ENCODE measurements at places on chromosomes 7 and 10.

GRCh38 chr10:85857791-85858190 lies 508.8 kb downstream of the GRID1 start:
- DNase-seq, result no peak

DNA sequence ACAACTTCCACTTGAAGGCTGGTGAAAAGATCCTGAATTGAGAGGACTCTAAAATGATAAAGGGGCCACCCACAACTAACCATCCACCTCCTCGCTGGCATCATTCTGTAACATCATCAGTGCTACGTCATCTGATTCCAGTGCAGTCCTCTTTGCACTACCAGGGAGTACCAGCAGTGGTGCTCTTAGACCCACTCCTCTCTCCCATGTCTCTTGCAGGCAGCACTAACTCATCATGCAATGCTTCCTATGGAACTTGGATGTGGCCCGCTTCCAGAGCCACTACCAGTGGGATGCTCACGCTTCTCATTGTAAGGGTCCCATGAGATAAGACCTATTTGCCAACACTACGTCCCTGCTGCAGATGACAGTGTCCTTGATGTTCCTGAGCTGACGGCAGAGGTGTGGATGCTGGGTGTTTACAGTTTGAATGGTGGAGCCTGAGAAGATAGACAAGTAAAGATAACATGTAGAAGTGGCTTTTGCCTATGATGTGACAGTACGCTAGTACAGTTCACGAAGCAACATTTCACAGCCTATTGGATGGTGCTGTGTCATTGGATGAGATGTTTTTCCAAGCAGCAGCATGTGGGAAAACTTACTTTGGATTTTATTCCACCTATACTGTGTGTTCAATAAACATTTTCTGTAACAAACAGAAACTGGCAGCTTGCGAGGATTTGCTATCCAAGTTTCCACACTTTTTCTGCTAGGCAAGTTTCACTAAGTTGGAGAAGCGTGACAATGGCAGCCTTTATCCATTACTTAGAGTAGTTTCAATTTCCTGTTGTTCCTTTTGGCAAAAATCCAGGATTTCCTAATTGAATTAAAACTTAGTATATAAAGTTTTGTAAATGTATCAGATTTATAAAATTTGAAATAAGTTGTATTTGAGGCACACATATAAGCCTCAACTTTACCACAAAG lies 35.8 kb upstream of the COBL start:
- DNase-seq, result no peak

GRCh38 chr10:62548686-62549085 lies 174.5 kb downstream of the ZNF365 start:
- no peak for DNase-seq

DNA sequence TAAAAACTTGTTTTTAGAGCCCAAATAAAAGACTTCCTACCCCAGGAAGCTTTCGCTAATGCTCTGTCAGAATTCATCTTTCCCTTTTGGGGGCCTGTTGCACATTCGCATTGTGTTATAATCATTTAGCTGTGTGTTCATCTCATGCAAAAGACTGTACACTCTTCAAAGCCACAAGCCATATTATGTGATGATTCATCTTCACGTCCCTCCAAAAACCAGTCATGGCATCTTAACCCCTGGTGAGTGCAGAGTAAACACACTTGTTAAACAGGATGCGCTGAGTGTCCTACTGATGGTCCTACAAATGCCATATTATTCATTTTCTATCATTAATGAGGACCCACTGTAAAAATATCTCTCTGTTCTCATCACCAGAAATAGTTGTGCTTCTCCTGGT lies 235.4 kb downstream of the KIAA1217 start:
- no peak for DNase-seq

DNA sequence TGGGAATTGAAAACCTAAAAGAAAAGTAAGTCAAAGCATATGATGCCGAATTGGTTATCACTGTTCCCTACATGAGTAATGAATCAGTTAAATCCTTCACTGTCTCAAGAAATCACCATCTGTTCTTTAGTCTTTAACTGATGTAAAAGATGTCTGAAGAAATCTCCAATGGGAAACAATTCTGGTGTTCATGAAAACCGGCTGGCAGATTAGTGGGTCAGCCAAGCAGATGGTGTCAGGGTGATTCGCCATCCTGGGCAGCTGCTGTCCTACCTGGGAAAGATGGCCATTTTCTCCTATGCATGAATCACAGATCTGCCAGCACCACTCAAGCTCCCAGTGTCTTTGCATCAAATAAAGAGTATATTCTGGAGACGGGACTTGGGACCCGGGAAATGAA lies 925.2 kb upstream of the GHITM start:
- no peak for DNase-seq

DNA sequence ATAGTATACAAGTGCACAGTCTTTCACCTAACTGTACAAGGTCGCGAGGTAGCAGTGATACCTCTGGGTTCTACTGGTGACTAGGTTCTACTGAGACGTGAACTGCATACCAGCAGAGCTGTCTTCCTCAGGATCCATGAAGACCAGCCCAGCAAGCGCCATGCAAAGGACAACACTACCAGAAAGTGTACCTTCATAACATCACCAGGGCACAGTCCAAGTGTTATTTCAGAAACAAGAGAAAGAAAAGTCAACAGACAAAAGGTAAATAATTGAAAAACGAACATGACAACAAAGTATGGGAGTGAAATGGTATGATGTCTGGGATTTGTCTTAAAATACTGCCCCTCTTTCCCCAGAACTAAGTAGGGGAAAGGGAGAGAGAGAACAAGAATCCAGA lies 141.1 kb upstream of the ASAH2 start:
- DNase-seq, result no peak

DNA sequence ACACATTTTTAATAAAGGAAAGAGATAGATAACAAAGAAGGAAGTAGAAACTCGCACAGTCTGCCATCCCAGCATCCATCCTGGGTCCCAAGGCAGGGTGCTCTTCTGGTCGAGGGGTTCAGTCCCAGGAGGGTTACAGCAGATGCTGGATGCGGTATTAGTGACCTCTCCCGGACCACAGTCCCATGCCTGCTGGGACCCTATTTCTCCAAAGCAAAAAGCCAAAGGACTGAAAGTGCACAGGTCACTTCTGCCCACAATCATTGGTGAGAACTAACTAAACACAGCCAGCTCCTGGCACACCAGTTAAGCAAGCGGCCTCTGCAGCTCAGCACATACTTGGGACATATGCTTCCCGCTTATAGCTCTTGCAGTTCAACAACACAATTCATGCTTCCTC lies 96.1 kb upstream of the HABP2 start:
- DNase-seq, result no peak

DNA sequence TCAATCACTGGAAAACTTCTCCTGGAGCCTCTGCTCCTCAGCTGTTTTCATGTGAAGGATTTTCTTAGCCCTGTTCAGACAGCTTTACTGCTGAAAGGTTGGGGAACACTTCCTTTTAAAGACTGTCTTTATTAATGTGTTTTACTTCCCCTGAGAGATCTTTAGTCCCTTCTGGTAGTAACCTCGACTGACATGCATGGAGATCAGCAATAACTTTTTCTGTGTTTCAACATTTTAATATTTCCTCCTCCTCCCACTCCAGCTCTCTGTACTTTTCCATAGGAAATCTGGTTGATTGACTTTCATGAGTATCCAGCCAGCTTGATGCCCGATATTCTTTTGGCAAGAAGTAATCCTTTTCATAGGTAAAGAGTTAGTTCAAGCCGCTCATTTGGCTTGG lies 62.7 kb upstream of the STRIP2 start:
- DNase-seq, result no peak

GRCh38 chr10:77564731-77565589 lies 72.6 kb downstream of the KCNMA1 start:
- DNase-seq, result no peak

- DNase-seq, result no peak
These were observed 199.4 kb downstream of the ARHGAP21 start for GRCh38 chr10:24524314-24524713.

DNA sequence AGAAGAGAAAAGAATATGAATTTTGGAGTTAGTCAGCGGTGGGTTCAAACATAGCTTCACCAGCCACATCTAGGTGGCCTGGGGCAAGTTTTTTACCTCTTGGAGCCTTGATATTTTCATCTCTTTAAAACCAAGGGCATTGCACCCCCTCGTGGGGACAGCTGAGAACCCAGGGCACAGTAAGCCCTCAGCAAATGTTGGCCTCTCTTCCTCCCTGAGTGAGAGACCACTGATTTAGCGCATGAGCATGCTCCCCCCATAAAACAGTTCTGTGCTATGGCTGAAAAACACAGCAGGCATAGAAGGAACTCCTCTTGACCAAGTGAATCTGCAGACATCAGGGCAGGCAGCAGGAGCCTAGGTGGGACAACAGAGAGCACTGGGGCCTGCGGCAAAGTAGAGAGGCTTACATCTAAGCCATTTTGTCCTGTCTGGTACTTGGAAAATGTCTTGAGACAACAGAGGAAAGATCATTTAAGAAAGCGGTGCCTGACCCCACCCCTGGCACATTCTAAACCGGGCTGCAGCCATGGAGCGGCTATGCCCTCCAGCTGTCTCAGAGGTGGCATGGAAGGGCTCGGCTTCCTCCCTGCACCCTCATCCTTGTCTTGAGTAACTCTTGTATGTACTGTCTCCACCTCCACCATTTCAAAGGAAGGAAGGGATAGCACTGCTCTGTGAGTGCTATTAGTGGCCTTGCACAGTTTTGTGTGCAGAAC lies 94.7 kb downstream of the ARHGAP22 start:
- peak; percentile 53 for DNase-seq

DNA sequence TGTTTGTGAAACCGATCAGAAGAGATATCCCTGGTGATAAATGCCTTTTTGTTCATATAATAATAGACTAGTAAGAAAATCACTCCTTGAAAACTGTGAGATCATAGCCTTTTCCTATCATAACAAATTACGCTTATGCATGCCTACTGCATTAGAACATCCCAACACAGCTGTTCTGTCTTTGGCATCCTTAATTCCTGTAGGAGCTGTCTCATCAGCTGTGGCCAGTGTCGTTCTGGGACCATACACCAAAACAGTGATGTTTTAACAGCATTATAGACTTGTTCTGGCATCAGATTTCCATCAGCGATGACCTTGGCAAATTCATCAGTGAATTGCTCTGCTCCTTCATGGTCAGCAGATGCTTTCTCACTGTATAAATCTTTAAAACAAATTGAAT lies 423.6 kb upstream of the LRGUK start:
- no peak for DNase-seq

- DNase-seq, result no peak
These were observed 15.4 kb downstream of the SEC24C start for GRCh38 chr10:73759512-73760115.

DNA sequence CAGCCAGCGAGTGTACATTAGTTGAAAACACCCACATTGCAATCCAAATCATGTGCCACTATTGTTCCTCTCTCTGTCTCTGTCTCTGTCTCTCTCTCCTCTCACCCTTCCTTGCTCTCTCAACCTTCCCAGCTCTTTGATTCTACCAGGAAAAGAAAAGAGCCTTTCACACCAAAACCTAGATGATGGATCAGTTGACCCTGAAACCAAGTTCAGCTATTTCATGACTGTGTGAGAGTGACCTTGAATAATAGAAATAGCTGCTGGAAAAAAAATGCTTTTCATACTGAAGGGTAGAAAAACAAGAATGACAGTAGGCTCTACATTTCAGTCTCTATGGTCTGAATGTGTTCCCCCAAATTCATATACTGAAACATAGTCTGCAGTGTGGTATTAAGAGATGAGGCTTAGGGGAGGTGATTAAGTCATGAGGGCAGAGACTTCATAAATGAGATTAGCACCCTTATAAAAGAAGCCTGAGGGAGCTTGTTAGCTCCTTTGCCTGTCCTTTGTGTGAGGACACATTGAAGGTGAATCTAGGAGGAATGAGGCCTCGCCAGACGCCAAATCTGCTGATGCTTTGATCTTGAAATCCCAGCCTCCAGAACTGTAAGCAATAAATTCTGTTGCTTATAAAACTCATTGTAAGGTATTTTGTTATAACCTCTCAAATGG lies 65.2 kb downstream of the LYZL1 start:
- DNase-seq, result no peak

GRCh38 chr7:39709029-39709428 lies 85.7 kb downstream of the RALA start:
- no peak for DNase-seq

- DNase-seq, result no peak
These were observed 37.1 kb upstream of the ITGB1 start for GRCh38 chr10:32995066-32995622.

DNA sequence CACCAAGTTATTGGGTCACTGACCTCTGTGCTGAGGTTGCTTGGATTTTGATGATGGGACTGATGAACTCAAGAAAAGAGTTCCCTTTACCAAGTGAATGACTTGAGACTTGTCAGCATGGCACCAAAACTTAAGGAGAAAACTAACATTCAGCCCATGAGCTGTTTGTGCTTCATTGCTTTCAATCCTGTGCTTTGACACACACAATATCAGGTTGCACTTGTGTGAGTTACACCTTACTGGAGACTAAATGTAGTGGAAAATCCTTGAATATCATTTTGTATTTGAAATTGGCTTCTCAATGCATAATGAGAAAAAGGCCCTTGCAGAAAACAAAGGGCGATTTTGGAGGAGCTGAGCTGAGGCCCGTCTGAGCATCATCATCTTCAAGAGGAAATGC lies 2.7 kb downstream of the BAG3 start:
- DNase-seq, result no peak

DNA sequence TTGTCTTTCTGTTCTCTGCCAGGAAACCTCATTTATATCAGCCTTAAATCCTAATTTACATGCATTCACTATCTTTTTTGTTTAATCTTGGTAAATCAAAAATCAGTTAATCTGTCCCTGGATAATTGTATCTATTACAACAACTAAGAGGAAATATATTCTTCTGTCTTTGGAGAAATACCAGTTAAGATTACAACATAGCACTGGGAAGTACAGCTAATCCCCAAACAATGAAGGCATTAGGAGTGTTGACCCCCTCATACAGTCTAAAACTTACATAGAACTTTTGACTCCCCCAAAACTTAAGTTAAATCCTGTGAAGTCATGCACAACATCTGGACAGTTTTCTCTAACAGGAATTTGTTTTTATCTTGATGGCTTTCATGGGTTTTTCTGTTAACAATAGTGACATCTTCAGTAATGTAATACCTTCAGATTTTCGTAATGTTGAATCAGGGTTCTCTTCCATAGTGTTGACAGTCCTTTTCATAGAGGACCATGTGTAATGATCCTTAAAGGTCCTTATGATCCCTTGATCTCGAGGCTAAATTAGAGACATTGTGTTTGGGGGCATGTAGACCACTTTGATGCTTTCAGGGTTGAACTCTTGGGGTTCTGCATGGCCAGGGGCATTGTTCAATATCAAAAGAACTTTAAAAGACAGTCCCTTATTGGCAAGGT lies 24.1 kb upstream of the ABCC2 start:
- no peak for DNase-seq

DNA sequence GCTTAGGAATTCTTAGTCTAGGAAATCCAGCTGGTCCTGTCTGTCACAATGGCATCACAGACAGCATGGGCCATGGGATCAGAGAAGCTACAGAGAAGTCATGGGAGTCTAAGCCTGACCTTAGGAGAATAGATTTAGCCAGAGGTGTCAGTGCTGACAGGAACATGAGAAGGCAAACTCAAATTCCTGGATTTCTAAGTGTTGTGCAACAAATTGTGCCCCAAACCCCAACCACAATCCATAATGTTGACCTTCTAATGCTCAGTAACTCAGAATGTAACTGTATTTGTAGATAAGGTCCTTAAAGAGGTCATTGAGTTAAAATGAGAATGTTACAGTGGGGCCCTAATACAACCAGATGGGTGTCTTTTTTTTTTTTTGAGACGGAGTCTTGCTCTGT lies 95.9 kb upstream of the RHOBTB1 start:
- DNase-seq, result no peak
